ENCODE measurements at places on chromosomes 3 and 15.

DNA sequence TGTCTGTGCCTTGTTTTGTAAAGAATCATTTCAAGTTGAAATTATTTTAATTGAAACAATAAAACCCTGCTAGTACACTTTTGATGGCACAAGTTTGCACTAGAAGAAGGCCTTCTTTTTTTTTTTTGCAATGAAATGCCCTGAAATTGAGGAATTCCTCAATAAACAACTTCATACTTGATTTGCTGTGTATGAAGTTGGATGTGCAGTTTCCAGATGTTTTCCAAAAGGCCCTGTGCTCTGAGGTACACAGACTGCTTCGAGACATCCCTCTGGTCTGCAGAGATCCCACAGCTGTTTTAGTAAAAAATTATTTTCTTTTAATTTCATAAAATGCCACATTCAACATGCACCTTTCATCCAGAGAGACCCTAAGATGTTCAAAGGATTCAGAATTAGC is 48.9 kb downstream of the HES1 start:
- DNase-seq: no peak

GRCh38 chr15:75687486-75688277 is 25.0 kb downstream of the CSPG4 start:
- no peak for DNase-seq

- DNase-seq: no peak
These were observed 75.2 kb upstream of the SLC4A7 start for GRCh38 chr3:27559381-27559780.

GRCh38 chr3:120650311-120650710 is 31.7 kb downstream of the HGD start:
- no peak for DNase-seq

DNA sequence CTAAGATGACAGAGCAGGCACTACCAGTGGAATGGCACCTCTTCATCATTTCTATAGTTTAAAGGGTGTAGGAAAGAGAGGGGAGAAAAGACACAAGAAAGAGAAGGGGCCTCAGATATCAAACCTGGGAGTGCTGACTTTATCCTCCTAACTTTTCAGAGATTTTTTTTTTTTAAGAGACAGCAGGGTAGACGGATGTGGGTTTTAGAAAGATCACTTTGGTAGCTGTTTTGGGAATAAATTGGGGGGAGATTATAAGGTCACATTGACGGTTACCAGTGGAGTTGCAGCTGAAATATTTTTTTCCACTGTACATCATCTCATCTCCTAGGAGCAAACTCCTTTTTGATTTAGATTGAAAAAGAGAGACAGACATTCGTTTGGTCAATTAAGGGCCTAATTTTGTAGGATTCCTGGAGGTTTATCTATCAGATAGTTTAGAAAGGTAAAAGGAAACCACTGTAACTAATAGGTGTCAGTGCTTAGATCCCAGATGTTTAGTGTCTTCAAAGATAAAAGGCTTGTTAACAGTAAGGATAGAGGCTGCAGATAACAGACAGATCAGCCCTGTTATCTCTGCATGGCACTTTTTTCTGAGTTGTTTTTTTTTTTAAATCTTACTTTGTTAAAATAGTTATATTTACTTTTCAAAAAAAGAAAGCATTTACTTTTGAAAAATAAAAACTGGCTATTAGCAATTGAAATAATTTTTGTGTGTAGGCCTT is 1057.0 kb downstream of the IGSF11 start:
- no peak for DNase-seq

DNA sequence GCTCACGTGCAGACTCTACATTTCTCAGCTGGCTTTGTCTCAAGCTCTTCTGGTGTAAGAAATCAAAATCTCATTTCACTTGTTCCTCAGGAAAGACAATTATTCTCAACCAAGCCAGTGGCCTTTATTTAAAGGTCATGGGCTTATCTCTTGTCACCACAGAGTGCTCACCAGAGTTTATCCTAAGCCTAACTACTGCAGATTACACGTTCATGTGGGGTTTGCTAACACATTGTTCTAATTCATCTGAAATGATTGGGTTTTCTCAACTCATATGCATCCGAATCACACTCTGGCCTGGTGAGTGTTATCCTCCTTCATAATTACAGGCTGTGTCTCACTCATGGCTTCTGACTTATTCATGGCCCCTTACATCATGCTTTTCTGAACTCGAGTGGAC is 83.3 kb upstream of the TSC22D2 start:
- DNase-seq: no peak

GRCh38 chr3:33023176-33024136 is 72.0 kb downstream of the CCR4 start:
- no peak for DNase-seq

- no peak for DNase-seq
These were observed 3.3 kb upstream of the ITPKA start for GRCh38 chr15:41490355-41490754.

DNA sequence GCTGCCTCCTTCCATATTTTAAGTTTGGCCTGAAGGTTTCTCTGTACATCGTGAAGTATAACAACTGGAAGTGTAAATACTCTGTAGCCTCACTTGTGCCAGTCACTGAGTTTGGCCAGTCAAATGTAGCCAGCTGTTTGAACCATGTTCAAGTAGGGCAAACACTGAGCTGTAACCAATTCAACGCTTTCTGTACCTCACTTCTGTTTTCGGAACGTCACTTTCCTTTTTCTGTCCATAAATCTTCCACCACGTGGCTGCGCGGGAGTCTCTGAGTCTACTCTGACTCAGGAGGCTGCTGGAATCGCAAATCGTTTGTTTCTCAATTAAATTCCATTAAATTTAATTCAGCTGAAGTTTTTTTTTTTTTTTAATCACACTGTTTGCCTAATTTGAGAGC is 88.8 kb upstream of the RARB start:
- DNase-seq: no peak

- DNase-seq: no peak
These were observed 5.3 kb upstream of the GOLGA8A start for GRCh38 chr15:34442891-34443290.

DNA sequence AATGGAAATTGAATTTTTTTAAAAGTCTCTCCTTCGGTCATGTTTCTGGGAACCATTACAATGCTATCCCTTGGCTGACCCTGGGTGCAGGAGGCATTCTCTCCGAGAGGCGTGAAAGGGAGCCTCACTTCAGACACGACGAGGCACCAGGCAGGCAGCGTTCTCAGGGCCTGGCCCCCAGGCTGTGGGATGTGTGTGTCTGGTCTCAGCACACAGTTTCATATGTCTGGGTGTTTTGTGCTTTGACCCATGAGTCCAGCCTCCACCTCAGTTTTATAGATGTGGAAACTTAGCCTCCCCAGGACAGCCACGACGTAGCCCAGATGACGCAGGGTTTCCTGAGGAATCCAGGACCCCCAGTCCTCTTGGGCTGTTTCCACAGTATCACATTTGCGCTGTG is 34.0 kb downstream of the FGD5 start:
- DNase-seq: no peak

- no peak for DNase-seq
These were observed 46.0 kb upstream of the PLXNA1 start for GRCh38 chr3:126936853-126937425.

DNA sequence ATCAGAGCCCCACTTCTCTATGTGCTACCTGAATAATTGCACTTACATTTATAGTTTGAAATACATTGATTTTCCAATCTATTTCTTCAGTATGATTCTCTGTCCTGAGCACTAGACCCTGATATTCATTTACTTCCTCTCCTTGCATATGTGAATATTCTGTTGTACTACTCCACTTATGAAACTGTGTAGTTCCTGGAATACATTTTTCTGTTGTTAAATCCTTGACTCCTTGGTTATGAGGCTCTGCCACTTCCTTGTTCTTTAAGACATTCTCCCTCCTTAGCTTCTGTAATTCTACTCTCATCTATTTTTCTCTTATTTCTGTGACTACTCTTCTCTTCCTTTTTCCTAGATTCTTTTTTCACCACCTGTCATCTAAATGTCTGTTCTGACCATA is 12.9 kb upstream of the MGA start:
- DNase-seq: no peak

DNA sequence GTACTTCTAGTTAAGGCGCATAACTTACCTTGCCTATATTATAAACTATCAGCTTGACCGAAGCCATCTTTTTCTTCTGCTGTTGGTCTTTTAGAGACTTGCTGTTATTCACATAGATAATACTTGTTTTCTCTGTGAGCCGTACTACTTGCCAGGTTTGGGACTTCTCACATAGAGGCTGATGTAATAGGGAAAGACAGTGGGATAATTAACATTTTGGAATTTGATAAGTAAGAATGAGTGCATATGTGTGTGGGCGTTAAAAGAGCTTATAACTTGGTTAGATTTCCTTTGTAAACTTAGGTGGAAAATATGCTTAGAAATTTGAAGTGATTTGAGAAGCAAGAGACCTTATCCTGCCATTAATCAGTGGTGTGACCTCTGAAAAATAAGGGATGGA is 47.8 kb downstream of the FNDC3B start:
- DNase-seq: no peak

Measured in activated T-cell treated with anti-CD3 and anti-CD28 coated beads for 24 hours (primary cell).